Brain (organoid and tissue), 16 donors: ENCODE measurements at places on chromosomes 12 and 14. TPM values are rescaled to one million over a fixed set of nuclear protein-coding genes. Genes with fewer than 3 reads are reported as not detected.

Gene SOAT2
- not detected for polyA plus RNA-seq

Gene GPR84
- polyA plus RNA-seq = not detected

Gene A2ML1
- 1.3 TPM for polyA plus RNA-seq

Gene TESPA1
- 19.6 TPM for polyA plus RNA-seq

Gene GLT8D2
- polyA plus RNA-seq = 0.95 TPM
